Mesenteric fat pad (tissue), 1 donor: ENCODE measurements at places on chromosomes 11 and 22. TPM values are rescaled to one million over a fixed set of nuclear protein-coding genes. Genes with fewer than 3 reads are reported as not detected.

The SESN3 gene
- 19.5 TPM for total RNA-seq

The DKK3 gene
- total RNA-seq: 8.9 TPM

The SLC22A12 gene
- 0.29 TPM for total RNA-seq

The SYT8 gene
- total RNA-seq: not detected

The KCNJ1 gene
- total RNA-seq: not detected

The NPAS4 gene
- total RNA-seq: not detected

DNA sequence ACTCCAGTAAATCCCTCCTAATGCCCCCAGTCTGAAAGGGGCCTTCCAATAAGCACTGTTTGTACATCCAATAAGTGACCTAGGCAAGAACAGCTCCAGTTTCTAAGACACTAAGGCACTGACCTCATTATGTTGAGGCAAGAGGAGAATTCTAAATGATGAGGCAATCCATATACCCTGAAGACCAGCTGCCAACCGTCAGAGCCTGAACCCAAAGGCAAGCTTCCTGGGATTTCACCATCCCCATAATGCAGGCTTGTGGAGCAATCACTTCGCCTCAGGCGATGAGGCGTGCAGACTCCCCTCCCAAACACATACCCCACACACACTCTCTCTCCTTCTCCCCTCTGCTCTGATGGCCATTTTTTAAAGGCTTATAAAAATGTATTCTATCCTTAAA, 49.5 kb downstream of the LGR4 start:
- DNase-seq: no peak

DNA sequence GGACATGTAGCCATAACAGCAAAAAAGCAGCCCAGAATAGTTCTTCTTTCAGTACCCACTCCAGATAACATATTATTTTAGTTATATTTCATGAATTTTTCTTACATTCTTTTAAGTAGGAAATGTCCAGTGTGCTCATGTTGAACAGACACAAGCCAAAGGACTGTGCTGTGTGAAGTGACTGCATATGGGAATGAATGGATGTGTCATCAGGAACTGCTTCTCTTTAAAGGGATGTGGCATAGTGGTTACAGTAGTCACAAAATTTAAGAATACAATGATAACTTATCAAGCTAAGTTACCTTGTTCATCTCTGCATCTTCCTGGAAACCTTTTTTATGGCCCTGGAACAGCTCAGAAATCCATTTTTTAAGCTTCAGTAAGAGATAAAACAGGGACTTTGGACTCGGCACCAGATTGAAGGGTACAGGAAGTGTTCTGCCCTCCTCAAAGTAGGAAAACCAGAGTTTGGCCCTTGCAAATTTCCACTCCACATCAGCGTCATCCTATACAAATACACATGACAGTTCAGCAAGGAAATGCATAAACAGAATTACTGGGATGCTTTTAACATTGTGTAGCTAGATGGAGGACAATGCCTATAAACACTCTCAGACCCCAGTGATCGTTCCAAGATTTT, 112.8 kb downstream of the TRPC6 start:
- no peak for DNase-seq

GRCh38 chr11:123302751-123303195, 107.7 kb upstream of the CLMP start:
- DNase-seq: no peak

DNA sequence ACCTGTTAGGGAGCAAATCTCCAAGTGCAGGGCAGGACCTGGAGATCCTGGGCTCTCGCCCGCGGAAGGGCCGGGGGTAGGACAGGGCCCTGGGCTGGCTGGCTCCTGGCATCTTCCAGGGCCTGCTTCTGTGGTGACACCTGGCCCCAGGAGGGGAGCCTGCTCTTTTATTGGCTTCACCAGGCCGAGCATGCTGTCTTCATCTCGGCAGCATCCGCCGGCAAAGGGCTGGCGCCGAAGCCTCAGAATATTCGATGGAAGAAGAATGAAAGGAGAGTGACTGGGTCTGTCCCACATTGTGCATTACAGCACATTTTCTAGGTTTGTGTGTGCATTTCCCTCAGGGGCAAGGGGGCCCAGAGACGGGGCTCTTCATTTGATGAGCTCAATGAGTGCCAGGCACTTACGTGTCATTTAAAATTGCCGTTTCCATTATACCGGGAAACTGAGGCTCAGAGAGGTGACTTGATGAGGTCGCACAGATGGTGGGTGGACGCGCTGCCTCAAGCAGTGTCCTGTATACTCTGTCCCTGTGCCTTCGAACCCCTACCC, 70.0 kb downstream of the RBX1 start:
- no peak for DNase-seq

DNA sequence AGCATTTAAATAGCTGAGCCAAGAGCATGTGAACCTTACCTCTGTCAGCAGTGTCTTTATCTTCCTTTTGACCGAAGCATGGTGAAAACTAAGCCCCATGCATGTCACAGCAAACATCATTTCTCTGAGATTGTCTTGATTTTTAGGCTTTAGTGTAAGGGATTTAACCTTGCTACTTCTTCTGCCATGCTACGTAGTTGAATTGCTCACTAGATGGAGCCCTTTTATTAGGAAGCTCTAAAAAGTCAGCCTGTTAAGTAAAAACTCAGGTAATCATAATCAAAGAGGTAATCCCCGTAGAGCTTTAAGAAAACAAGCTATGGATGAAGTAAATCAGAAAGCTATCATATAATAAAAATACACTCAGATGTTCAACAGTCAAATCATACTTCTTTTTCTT, 149.5 kb downstream of the PGR start:
- no peak for DNase-seq

DNA sequence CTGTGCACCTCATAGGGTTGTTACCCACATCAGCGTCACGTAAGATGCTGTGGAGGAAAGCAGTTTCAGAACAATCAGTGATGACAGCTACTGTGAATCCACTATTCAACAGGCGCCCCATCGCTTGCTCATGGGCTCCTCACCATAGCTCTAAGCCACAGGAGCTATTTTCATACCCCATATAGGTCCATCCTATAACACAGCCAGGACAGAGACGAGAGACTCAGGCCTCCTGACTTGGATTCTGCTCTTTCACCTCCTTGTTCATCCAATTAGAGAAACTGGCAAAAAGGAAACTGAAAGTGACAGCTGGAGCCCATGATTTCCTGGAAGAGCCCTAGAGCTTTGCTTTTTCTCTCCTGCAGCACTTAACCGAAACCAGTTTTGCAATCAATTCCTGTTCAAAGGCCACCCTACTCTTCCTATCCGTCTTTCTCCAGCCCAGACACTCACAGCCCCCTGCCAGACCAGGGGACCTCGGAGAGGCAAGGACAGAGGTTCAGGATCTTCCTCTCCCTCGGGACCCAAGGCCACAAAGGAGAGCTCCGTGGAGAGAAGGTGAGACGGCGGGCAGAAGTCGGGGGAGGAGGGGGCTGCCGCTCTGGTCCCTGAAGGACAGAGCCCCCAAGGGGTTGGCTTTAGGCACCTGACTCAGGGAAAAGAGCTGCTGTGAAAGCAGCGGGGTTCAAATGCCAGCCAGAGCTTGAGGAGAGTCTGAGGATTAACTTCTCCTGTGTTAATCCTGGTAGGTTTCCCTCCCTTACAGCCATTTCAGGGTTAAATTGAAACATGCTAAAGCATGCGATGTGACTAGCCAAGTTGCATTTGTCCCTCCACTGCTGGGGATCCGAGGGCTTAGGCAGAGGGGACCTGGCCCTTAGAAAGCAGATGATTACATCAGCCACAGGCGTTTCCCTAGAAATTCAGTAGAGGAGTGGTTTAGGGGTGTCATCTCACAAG, at the start of gene APOL6:
TSS of gene APOL6 (plus strand) at position 381 of the 960 bp plus-strand sequence. CDS start 7,980 bp downstream, outside the sequence.
- no peak for DNase-seq

DNA sequence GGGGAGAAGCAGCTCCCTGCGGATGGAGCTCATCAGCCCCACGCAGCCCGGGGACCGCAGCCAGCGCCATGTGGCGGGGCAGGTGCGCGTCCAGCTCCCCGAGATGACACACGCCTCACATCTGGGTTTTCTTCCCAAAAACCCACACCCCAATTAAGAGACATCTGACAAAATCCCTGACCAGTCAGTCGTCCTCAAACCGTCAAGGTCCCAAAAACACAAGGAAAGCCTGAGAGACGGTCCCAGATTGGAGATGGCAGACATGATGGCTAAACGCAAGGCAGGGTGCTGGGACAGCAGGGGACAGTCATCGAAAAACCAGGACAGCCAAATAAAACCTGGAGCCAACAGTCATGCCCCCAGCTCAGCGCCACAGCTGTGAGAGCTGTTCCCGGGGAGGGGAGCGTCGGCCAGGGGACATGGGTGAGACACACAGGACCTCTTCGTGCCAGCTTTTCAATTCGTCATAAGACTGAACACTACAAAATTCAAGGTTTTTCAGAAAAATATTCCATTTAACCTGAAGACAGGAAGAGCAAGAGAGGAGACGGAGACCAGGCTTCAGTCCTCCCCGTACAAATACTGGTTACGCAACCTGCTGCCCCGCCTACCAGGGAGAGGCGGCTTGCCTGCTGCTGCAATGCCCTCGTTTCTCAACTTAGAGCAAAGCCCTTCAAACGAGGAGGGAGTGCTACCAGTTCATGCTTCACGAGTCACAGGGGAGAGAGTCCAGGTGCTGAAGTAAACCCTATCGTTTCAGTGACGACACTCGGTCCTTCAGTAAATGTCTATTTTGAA, 10.5 kb downstream of the TOLLIP start:
- DNase-seq: peak; percentile 89

- DNase-seq: no peak
Measured at GRCh38 chr11:71112454-71112853, 139.9 kb downstream of the SHANK2 start.

DNA sequence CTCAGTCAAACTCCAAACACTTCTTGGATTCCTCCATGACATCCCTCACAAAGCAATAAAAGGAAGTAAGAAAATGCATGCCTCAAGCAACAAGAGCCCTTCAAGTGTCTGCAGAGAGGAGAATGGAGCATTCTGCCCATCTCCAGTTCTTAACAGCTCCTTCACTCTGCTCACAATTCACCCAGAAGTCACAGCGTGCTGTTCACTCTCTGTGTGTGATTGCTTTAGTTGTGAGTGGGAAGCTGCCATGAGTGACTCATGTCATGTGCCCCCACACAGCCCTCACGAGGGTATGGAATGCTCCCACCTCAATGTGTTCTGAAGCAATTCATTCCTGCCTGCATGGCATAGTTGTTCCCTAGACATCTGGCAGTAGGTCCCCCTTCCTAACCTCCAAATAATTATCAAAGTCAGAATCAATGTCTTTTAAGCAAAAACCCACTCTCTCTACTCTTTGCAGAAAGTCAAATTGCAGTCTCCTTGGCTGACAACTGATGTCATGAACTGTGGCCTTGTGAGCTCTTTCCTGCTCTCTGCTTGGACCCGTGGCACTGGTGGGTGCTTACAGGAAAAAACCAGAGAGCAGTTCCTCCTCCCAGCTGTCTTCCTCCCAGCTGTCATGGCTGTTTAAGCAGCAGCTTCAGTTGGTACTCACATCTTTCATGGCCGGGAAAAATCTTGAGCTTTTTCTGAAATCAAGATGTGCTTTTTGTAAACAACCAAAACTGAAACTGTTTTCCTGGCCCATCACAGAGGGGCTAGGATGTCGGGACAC, 112.1 kb upstream of the SPON1 start:
- DNase-seq: no peak

GRCh38 chr11:57341250-57341808, 3.2 kb downstream of the P2RX3 start:
- no peak for DNase-seq

GRCh38 chr22:49046546-49047361, 780.9 kb downstream of the BRD1 start:
- DNase-seq: peak; percentile 90

- DNase-seq: no peak
Measured at GRCh38 chr22:50563413-50564160, 868 bp upstream of the SYCE3 start.

- DNase-seq: peak; percentile 74
Measured at GRCh38 chr11:75800728-75801361, 14.2 kb upstream of the UVRAG start.

DNA sequence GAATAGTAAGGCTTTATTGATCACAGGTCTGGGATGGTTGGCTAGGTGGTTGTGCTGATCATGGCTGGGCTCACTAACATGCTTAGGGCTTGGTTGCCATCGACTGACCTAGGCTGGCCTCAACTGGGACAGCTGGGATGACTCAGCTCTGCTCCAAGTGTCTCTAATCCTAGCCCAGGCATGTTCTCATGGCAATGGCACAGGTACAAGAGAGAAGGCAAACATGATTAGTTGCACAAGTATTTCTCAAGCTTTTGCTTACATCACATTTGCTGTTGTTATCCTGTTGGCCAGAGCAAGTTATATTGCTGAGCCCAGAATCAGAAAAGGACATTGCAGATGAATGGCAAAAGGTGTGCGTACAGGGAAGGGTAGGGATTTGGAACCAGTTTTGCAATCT, 68.5 kb upstream of the SLC35C1 start:
- no peak for DNase-seq

GRCh38 chr22:20039683-20040325, 18.9 kb downstream of the TANGO2 start:
- DNase-seq: no peak

DNA sequence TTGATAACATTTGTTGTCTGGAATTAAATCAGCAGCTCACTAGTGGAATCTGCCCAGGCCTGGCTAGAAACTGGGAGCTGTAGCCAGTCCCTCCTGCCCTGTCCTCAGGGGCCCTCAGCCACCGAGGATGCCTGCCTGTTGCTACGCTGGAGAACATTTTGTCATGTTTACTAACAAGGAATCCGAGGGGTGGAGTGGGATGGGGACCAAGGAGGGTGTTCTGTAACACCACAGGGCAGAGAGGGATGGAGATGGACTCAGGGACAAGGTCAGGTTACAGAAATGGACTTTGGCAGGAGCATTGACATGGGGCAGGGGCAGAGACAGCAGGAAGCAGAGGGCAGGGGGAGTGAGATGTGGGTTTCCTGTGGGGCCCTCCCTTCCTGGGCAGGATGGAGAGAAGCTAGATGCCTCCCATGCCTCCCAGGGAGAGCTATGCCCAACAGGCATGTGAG, 45.8 kb upstream of the AMPD3 start:
- no peak for DNase-seq

DNA sequence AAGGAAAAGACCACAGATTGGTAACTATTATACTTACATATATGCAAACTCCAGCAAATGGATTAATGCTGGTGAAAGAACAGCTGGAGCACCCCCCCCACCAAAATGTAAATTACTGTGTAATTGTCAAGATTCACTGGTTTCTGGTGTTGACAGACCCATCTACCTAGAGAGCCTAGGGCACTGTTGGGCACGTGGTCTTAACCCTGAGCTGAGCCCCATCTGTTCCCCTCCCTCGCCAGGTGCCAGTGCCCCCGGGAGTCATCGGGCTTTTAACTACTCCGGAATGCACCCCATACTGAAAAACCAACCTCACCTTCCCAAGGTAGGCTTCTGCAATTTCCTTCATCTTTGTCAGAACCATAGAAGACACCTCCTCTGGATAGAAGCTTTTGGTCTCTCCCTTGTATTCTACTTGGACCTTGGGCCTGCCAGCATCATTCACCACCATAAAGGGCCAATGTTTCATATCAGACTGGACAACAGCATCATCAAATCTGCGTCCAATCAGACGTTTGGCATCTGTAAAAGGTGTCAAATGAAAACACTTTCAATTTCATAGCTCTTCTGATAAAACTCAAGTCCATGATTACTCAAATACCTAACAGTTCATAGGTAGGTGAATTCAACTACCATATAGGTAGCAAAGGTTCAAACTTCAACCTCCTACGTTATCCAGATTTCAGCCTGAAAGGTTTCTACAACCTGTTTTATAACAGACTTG, 1.5 kb downstream of the HSPA8 start:
- no peak for DNase-seq
